ENCODE measurements at places on chromosomes 6 and 20.

GRCh38 chr6:149761438-149761837 lies 11.9 kb downstream of the PCMT1 start:
- DNase-seq, result no peak

DNA sequence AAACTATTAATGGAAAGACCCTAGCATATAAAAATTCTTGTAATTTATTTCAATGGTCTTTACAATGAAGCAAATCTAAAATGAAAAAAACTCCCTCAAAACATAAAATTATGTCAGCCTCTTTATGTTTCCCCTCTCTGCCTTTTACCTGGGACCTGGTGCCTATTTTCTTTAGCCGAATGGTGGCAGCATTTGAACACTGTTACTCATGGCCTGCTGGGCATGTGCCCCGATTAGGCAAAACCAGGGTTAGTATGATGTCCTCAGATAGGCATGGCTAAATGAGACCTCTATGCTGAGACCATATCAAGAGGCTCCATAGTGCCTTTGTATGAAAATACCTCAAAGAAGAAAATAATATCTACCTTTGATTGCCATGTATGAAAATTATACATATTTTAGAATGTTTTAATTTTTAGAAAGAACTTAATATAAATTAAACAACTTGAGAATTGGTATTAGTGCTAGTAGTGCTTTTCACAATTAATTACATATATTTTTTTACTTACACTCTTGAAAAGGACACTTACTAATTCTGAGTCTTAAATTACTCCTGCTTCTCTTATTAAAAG lies 22.5 kb upstream of the C6orf58 start:
- DNase-seq, result peak; percentile 66

GRCh38 chr20:33827634-33828325 lies 16.6 kb downstream of the CHMP4B start:
- no peak for DNase-seq

DNA sequence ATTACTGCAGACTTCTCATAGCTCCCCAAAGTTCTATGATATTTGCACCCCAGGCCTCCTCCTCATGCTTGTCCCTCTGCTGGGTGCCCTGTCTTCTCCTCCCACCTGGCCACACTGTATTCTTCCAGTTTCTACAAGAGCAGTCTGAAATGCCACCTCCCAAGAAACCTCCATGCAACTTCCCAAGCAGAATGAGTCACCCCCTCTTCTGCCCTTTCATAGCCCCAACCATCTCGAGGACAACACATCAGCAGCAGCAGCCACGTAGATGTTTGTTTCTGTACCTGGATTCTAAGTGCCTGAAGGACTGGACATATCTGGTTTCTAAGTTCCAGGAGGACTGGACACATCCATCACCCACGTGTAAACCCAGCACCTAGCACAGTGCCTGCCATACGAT lies 6.6 kb upstream of the ULBP2 start:
- peak; percentile 39 for DNase-seq

GRCh38 chr20:30486103-30486478 lies 771.4 kb upstream of the DEFB115 start:
- DNase-seq, result no peak

DNA sequence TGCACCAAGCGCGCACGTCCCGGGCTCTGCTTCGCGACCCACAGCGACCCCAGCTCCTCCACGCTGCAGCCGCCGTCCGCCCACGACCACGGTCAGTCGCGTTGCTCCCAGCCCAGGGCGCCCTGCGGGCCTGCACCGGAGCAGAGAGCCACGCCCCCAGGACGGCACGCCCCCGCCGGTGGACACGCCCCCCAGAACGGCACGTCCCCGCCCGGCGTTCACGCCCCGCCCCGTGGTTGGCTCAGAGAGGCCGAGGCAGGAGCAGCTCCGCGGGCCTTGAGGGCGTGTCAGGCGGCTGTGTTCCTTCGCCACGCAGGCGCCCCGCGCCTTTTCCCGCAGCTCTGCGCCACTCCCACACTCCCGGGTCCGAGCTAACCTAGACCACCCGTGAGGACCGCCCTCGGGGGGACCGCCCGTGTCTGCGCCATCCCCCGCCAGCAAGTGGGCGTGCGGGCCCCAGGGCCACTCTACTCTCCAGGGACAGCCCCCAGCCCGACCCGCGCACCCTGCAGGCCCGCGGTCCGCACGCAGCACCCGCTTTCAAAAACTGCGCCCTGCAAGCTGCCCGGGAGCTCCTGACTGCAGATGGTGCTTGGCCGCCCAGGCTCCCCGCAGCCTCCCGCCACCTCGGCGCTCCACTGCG lies at the start of gene RNASET2:
Gene RNASET2, minus strand, starts transcription at position 107 of the 643 bp plus-strand sequence. CDS start 368 bp downstream, outside the sequence.
- peak; percentile 88 for DNase-seq

DNA sequence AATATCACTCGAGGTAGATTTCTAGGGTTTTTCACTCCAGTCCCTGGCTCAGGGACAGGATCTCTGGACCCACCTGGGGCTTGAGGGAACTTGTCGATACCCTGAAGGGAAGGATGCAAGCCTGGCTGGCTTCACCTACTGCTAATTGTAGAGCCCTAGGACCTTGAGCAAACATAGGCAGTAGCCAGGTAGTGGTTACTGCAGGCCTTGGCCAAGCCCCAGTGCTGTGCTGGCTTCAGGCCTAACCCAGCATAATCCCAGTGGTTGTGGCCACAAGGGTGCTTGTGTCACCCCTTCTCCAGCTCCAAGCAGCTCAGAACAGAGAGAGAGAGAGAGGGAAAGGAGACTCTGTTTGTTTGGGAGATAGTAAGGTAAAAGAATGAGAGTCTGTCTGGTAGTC lies 5.8 kb upstream of the MCM9 start:
- no peak for DNase-seq

GRCh38 chr6:138654715-138655634 lies 118.6 kb upstream of the CCDC28A start:
- peak; percentile 58 for DNase-seq

- no peak for DNase-seq
Measured at GRCh38 chr6:162721404-162721687, 6.2 kb downstream of the PRKN start.

GRCh38 chr6:89430201-89430962 lies 2.6 kb upstream of the ANKRD6 start:
- DNase-seq, result no peak

DNA sequence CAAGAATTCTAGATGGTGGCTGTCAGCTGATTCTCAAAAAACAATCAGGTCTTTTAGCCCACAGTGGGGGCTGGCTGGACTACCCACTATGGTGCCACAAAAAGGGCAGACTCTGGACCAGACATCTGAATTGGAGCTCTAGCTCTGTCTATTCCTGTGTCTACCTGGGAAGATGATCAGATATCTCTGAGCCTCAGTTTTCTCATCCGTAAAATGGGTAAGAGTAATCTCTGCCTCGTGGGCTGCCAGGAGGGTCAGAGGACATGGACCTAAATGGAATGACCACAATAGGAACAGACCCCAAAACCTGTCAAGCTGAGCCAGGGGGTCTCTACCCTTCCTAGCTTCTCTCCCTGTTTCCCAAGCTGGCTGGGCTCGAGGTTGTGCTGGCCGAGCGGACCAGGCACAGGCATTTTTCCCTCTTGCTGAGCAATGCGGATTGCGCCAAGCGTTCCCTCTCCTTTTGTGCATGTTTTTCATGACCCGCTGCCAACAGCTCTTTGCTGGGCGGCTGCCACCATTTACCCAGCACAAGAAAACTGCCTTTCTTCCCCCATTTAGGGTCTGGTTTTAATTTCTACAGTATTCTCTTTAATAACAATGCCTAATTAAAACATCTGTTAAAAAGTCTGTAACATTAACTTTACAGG lies 74.7 kb upstream of the MAFB start:
- DNase-seq, result no peak

DNA sequence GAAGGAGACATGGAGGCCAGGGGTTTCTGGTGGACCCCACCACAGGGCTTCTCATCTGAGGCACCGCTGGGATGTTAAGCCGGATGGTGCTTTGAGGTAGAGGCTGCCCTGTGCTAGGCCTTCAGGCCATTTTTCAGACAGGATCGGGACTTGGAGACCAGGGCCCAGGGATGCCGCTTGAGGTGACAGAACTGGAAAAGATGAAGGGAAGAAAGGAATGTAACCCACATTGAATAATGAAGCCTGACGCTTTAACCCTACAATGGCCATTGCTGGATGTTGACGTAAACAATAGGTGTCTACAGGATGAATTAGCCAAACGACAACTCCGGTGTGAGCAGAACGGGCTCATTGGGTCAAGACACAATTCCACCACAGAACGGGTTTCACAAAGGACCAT lies 62.5 kb downstream of the CEBPB start:
- DNase-seq, result no peak

DNA sequence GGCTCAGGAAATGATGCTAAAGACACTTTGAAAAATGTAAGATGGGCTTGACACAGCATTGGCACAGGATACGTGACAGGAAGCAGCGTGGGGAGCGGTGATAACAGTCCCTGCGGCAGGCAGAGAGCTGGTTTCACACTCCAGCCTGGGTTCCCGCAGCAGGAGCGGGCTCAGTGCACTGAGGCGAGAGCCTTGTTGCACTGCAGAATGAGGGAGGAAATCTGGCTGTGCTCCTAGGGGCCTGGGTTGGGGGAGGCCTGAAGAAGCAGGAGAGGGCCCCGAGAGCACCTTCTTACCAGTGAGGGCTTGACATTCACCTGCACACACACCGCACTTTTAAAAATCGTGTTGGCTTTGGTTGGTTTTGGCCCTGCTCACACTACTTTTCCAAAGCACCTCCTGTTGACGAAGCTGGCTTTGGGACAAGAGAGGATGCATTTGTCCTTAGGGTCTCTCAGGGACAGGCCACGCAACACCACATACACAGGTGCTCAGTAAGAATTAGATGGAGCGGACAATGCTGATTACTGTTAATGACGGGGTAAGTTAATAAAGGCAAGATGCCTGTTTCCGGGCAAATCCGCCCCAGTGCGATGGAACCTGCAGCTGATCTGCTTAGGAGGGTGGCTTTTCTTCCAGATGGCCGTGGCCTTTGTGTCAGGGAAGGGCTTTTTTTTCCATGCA lies 49.4 kb upstream of the ARMC2 start:
- no peak for DNase-seq

DNA sequence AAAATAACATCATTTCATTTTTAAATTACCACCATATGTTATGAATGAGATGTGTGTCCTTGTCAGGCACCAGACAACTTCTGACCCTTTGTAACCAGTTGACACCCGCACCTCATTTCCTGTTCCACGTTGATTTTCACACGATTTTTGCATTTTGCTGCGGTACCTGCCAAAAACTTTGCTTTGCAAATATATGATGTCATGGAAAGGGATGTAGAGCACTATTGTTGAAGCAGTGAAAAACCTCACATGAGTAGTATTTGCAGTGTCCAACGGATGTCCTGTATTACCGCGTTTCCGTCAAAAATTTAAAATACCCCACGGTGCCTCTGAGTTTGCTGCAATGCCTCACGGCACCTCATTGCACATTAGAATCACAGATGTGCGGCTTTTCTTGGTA lies 115.6 kb downstream of the MTHFD1L start:
- no peak for DNase-seq

- DNase-seq, result peak; percentile 98
Measured at GRCh38 chr6:132391391-132392269, 9.6 kb downstream of the MOXD1 start.

DNA sequence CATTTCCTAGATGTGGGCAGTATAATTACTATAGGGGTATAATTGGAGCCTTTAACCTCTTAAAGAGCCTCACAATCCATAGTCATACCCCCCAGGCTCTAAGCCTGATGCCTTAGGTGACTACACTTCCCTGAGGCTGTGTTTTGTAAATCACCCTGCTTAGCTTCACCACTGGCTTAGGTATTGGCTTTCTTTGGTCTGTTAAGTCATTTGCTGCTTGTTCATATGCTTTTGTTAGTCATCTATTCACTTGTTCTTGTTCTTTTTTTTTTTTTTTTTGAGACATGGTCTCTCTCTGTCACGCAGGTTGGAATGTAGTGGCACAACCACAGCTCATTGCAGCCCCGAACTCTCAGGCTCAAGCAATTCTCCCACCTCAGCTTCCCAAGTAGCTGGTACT lies 26.7 kb downstream of the KAT14 start:
- peak; percentile 89 for DNase-seq

DNA sequence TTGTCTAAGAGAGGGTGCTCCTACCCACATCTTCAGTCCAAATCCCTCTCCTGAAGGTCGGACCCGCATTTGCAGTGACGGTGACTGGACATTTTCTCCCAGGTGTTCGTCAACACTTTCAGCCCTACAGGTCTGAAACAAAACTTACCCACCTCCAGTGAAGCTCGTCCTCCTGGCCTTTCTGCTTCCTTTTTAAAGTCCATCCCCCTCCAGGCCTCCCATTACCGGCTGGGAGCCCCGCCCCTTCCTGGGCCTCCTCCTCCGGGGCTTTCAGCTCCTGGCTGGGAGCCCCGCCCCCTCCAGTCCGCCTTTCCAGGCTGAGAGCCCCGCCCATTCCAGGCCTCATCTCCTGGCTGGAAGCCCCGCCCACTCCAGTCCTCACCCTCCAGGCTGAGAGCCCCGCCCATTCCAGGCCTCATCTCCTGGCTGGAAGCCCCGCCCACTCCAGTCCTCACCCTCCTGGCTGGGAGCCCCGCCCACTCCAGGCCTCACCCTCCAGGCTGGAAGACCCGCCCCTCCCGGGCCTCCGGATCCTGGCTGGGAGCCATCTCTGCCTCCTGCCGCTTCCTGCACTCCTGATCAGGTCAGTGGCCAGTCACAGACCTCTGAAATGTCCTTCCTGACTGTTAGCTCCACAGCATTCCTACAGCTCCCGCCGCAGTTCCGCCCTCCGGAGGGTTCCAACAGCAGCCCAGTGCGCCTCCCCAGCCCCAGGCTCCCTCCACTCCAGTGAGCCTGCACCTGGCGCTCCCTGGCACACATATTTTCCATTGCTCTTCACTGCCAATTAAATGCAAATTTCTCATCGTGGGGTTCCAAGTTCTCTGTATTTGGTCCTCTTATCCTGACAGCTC lies 98.5 kb downstream of the LY86 start:
- peak; percentile 82 for DNase-seq

- no peak for DNase-seq
Measured at GRCh38 chr20:36959242-36959641, 7.7 kb upstream of the SAMHD1 start.

- no peak for DNase-seq
Measured at GRCh38 chr6:69593706-69594105, 203.1 kb downstream of the LMBRD1 start.

DNA sequence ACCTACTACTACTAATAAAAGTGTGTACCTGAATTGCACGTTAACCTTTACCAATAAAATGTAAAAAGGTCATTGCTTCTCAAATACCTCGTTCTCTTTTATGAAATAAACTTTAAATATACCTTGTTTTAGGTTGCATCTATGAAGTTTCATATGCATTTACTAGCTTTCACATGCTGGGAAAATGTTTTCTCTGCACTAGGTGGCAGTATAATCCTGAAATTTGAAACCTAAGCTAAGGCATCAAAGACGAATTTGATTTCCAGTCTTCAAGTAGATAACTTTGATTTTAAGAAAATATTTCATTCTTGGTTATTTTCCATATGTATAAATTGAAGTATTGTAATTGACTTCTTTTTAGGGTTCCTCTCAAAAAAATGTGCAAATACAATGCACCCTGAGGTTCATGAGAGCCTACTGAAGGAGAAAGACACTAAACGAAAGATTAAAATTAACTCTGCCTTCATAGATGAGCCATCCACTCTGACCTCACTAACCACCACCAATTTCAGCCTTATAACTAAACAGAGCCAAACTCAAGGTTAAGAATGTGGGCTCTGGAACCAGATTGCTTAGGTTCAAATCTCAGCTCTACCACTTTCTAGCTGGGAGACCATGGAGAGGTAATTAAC lies 7.3 kb upstream of the COL9A1 start:
- peak; percentile 64 for DNase-seq

Measured in ELR (cell line).